ENCODE measurements at places on chromosomes 3 and 15.

DNA sequence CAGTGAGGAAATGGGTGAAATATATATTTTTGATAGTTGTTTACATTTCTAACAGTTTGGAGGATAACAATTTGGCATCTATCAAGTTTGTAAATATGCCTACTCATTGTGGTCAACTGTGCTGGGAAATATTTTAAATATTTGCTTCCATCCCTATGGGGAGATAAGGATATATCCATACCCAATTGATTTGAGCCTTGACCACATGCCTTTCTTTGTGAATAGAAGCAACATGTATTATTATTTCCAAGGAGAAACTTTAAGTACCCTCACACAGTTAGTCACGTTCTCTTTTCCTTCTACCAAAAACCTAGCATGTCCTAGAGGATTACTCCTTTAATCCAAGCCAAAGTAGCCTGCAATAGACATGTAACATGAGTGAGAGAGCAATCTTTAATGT is 245.4 kb upstream of the CBLB start:
- DNase-seq: no peak

GRCh38 chr15:39778021-39778420 is 4.6 kb downstream of the FSIP1 start:
- no peak for DNase-seq

- no peak for DNase-seq
Observed at GRCh38 chr3:12239301-12239700, 49.6 kb upstream of the PPARG start.

- no peak for DNase-seq
Observed at GRCh38 chr3:64021922-64022321, 1.4 kb downstream of the PSMD6 start.

DNA sequence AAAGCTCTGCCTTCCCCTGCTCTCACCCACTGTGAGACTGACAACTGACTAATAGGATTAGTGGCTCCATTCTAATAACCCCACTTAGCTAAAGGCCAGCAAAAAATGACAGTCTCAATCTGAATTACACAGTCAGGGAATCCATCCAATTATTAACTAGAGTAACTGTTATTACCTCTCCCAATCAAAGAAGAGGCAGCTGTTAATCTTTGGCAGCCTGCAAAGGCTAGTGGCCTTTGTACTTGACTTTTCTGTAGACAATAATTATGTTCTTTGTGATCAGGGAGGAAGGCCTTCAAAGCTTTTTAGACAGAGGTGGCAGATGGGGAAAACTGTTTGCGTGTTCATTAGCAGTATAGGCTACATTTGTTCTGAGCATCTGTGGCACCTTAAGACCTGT is 177.7 kb downstream of the ISL2 start:
- no peak for DNase-seq

DNA sequence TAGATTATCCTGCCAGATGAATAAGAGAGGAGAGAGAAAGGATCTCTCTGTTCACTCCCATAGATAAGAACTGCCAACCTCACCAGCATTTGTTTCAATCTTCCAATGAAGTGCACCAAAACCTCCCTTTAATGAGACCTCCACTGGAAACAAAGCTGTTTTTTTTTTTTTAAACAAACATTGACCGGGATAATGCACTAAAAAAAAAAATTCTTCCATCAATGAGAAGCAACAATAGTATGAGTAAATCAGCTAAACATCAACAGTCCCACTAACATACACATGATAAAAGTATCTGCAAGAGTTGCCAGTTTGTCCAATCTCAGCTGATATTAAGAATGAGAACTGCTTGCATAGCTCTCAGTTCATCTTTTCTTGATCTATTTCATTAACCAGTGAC is 19.9 kb downstream of the TJP1 start:
- DNase-seq: no peak

DNA sequence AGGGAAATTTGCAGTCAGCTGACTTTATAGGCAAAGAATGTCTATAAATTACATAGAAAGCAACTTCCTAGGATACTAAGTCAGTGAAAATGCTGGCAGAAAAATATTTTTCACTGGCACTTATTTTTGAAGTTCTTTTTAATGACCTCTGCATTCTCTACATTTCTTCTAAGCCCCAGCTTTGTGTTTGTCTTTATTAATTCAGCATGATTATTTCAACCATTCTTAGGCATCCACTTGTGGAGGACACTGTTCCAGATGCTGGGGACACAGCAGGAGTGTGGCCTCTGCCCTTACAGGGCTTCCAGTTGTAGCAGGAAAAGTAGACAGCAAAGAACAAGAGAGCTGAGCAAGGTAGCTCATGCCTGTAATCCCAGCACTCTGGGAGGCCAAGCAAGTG is 15.0 kb downstream of the LRRK1 start:
- no peak for DNase-seq

- no peak for DNase-seq
Observed at GRCh38 chr15:101035611-101036010, 116.5 kb downstream of the LRRK1 start.

- no peak for DNase-seq
Observed at GRCh38 chr3:180467177-180467576, 134.8 kb upstream of the TTC14 start.

- DNase-seq: no peak
Observed at GRCh38 chr3:15934389-15935195, 136.8 kb upstream of the ANKRD28 start.

DNA sequence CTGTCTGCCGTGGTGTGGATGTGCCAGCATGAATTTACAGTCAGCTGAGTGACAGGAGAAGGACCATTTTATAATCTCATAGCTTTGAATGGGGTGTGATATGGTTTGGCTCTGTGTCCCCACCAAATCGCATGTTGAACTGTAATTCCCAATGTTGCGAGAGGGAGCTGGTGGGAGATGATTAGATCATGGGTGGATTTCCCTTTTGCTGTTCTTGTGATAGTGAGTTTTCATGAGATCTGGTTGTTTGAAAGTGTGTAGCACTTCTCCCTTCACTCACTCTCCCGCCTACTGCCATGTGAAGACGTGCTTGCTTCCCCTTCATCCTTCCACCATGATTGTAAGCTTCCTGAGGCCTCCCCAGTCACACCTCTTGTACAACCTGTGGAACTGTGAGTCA is 111.9 kb upstream of the CHD2 start:
- DNase-seq: no peak

DNA sequence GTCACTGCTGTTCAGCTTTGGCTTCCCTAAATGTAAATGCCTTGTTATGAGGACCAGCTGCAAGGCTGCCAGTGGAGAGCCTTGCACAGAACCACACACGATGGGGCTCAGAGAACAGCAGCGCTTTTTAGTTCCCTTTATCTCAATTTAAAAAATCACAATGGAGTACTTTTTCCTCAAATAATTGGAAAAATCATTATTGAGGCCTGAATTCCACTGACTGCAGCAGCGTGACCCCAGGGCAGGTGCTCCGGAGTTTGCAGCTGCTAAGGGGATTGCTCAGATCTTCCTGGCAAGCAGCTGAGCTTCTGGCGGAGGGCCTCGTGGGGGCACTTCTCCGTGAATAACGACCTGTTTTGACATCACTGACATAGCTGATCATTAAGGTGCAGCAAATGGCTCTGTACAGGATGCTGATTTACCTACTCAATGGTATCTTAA is 245.6 kb upstream of the TRIM42 start:
- DNase-seq: no peak

DNA sequence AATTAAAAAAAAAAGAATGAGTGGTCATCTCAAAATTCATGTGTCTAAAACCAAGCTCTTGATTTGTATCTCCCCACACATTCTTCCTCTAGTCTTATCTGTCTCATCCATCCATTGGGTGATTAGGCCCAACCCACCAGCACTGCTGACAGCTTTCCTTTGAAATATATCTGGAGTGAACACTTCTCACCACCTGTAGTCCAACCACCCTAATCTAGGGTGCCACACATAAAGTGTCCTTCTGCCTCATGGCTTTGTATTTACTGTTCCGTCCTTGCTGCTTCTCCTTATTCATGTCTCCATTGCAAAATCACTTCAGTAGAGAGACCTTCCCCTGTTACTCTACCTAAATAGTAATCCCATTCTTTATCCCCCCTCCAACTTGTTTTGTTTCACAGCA is 82.4 kb upstream of the PTX3 start:
- DNase-seq: no peak

GRCh38 chr15:38461066-38461833 is 7.3 kb downstream of the FAM98B start:
- DNase-seq: no peak

DNA sequence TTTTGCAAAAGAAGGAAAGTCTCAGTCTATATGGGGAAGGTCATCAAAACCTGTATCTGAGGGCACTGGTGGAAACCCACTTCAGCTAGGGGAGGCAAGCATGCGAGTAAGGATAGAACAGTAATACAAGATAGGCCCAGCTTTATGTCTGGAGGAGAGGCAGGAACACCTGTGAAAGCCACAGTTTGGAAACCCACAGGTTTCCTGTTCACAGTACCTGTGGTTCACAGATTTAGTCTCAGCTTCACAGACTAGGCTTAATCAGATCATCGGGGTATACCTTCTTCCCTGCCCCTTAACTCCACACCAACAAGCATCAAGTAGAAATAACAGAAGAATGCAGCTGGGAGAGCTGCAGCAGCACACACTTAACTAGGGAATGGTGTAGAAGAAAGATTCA is 36.2 kb downstream of the C2CD4B start:
- peak; percentile 44 for DNase-seq

GRCh38 chr15:74441248-74441941 is 7.6 kb upstream of the SEMA7A start:
- no peak for DNase-seq

DNA sequence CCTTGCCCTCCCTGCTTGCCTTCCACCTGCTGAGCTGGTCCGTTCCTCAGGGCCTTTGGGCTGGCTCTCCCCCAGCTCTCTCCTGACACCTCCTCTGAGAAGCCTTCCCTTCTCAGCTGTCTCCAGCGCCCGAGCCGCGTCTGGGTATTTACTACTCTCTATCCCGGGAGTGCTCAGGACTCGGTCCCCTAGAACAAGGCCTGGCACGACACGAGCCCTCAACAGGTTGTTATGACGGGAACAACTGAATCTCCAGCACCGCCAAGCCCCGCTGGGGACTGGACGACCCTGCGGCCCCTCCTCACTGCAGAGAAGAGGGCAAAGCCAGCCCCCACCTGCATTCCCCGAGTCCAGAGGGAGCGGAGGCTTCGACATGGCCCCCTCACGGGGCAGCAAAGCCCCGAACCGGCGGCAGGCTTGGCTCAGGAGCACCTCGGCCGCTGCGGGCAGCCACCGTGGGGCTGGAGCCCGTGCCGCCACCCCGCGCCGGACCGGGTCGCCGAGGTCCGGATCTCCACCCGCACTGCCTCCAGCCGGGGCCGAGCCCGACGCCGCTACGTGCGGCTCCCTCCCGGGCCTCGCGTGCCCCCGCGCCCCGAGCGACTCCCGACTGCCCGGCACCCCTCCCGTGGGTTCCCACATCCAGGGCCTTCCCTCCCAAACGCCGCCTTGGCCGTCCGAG is 792 bp downstream of the TPRA1 start:
- peak; percentile 47 for DNase-seq

- no peak for DNase-seq
Observed at GRCh38 chr3:16490062-16490619, 23.4 kb downstream of the RFTN1 start.
